ENCODE measurements at places on chromosomes 2 and 18. TPM values are rescaled to one million over a fixed set of nuclear protein-coding genes. Genes with fewer than 3 reads are reported as not detected.

GRCh38 chr2:241882091-241882625 is 12.6 kb downstream of the RTP5 start:
- peak; percentile 91 for DNase-seq

- DNase-seq = no peak
Measured at GRCh38 chr2:196372811-196373664, 201.7 kb upstream of the STK17B start.

The TCF23 gene
- total RNA-seq = not detected

The ACKR3 gene
- 17.0 TPM for total RNA-seq

The DSC2 gene
- total RNA-seq = 1.9 TPM

The UGT1A9 gene
- total RNA-seq = not detected
